Suppressor macrophage treated with lipopolysaccharide for 1 hour (primary cell): ENCODE measurements at places on chromosomes 7 and 10.

DNA sequence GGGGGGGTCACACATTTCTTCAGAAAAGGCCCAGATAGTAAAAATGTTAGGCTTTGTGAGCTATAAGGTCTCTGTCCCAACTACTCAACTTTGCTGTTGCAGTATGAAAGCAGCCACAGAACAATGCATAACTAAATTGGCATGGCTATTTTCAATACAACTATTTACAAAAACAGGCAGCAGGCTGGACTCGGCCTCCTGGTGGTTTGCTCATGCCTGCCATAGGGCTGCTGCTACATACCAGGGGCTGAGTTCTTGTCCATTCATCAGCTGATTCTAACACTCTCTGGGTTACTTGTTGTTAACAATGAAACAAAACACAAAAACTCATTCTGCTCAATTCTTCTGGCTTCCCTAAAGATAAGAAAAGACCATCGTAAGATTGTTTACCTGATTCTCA lies 109.4 kb upstream of the ADAM12 start:
- DNase-seq: no peak

- DNase-seq: no peak
Observed at GRCh38 chr7:135959646-135960363, 17.4 kb downstream of the MTPN start.

GRCh38 chr7:151822541-151823181 lies 54.3 kb downstream of the PRKAG2 start:
- DNase-seq: no peak

- peak; percentile 47 for DNase-seq
Observed at GRCh38 chr10:93062514-93063143, 2.0 kb downstream of the CYP26C1 start.

- no peak for DNase-seq
Observed at GRCh38 chr7:133629701-133630100, 376.8 kb downstream of the EXOC4 start.

DNA sequence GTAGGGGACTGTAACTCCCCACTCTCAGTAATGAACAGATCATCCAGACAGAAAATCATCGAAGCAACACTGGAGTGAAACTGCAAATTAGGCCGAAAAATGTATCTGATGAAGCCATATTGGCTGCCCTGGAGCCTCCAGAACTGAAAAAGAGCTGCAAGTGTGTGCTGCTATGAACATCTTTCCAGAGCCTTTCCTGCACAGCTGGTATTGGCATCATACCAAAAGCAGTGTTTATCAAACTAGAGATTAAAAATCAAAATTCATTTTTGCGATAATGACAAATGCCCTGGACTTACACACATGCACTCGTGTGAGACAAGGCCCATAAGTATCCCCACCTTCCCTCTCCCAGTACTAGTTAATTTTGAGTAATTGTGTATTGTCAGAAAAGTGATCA lies 6.8 kb upstream of the CLDN12 start:
- no peak for DNase-seq

DNA sequence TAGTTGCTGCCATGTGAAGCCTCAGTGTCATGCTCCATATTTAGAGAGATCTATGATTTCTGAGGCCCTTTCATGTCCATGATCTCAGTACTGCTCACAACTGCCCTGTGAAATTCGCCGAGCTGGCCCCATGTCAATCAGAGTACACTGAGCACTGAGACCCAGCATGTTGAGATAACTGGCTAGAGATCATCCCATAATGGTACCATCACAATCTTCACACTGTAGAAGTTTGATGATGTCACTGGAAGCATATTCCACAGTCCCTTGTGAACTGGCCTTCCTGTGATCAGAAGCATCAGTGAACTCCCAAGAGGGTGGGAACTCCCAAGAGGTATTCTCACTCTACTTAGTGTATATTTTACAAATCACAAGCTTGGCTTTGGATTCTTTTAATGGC lies 116.0 kb downstream of the EGFR start:
- DNase-seq: no peak

DNA sequence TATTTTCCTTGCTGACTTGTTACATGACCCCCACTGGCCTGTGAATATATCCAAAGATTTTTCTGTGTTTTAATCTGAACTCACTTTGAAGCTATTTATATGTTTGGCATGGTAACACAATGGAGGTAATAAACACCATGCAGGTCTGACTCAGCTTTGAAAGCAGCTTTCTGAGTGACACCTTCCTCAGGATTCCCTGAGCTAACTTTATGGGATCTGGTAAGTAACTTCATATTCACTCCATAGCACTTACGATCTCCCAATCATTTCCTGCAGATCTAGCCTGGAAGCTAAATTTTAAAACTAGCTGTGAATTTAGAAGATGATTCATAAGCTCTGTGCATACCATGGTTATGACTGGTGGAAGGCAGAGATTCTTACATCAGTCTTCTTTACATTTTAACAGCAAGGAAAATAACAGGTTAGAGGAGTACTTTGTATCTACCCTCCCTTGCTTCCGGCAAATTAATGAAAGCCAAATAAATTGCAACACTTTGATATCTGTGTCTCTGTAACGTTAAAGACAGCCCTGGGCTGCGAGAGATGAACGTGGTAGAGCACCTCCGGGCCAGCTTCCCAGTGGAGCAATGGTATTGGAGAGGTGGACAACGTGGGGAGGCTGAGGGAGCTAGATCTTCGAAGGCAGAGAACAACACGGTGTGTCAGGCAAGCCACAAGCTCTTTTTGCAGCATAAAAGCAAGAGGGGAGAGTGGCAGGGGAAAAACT lies 170.2 kb upstream of the KLF14 start:
- DNase-seq: peak; percentile 51

DNA sequence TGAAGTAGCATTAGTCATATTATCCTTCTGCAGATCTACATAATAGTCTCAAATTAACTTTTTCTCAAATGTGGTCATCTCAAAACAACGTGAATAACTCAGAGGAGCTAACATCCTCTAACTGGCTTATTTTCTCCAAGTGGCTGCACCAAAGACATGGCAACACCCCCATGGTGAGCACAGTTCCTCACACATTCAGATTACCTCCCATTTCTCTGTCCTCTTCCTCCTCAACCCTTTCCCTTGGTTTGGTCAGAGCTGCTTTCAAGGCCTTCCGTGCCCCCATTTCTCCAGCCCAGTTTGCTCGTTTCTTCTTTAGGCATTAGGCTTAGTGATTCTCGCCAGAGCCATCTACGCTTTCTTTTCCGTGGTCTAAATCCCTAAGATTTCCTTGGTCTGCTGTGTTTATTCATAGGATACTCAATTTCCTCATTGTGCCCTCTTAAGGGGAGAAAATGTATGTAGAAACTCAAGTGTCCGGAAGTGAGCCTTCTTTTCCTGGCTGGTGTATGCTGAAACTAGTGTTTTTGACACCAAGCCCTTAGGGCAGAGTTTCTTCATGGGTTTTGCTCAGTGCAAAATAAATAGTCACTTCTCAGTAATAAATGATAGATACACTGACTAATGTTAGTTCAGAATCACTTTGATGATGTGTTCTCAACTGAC lies 2.6 kb downstream of the MET start:
- DNase-seq: no peak

DNA sequence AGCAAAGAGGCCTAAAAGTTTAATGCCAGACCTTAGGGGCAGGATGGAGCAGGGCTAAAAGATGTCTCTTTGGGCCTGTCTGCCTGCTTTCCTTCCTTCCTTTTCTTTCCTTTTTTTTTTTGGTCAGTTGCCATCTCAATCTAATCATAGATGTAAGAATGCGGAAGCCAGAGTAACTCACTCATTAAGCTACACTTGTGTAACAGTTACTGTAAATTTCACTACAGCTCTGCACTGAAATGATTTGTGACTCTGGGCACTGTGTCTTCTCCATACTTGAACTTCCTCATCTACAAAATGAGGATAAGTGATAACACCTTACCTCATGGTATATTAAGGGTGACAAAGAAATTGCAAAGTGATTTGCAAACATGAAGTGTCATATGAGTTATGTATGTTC lies 75.5 kb upstream of the AGK start:
- no peak for DNase-seq

DNA sequence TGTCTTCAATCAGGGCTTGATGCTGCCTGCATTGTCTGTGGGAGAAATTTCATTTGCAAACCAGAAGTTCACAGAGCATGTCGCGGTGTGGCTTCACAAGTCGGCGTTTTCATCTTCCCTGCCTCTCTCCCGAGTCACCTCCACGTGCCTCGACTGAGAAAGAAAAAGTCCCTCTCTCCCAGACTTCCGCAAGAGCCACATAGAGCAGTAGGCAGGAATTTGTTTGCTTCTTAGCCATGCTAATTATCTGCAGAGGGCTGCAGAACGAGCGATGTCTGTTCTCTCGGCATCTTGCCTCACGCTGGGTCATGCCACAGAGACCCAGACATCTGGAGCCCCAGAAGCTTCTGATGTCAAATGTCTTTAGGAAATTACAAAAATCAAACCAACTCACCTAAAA lies 272.2 kb downstream of the TCF7L2 start:
- DNase-seq: peak; percentile 15

- no peak for DNase-seq
Observed at GRCh38 chr7:155751409-155751808, 60.9 kb downstream of the SHH start.

- DNase-seq: no peak
Observed at GRCh38 chr10:52391927-52392602, 78.0 kb downstream of the DKK1 start.

DNA sequence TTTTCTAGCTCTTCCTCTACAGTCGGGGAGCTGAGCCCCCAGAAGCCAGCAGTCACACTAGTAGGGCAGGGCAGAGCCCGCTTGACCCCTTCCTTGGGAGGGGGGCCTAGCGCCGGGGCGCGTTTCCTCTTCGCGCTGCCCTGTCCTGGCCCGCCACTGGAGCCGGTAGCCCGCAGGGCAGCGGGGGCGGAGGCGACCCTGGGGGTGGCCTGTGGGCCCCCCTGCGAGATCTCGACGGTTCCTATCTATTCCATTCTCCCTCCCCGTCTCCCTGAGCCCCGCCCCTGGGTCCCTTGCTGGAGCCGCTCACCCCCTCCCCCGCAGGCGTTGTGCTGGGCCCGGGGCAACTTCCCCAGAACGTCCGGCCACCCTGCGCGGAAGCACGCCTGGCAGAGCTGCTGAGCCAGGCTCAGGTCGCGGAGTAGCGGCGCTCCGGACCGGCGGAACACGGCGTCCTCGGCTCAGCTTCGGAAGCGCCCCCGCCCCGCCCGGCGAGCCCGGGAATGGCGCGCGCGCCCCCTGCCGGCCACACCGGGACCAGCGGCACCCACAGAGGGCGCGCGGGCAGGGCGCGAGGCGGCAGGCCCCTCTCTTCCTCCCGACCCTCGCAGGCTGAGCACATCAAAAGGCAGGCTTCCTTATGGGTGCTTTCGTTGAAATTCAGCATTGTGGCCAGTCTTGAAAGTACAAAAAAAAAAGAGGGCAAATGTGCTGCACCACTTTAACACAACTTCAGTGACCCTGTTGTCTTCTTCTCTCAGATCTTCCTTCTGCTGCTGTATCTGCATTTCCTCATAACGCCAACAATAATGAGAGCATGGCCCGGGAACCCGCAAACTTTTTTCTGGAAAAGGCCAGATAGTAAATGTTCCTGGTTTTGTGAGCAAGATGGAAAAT lies 327.6 kb downstream of the TNS3 start:
- DNase-seq: peak; percentile 73

GRCh38 chr10:93376372-93377293 lies 105.5 kb downstream of the MYOF start:
- peak; percentile 84 for DNase-seq

- DNase-seq: peak; percentile 61
Observed at GRCh38 chr10:102467971-102468438, 16.7 kb upstream of the C10orf95 start.

DNA sequence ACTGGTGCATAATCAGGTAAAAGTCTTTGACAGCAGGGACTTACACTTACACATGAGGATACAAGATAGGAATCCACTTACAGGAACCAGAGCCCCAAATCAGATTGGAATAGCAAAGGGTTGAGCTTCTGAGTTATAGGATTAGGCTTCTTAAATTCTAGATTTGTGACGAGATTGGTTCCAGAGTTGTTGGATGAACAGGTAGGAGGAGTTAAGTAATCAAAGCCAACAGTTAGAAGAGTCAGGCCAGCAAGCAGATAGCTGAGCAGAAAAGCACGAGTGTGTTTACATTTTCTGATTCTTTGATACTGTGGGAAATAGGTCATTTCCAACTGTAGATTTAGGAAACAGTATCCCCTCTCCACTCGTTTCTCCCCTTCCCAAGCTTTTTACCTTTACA lies 167.0 kb downstream of the MDFIC start:
- DNase-seq: no peak

GRCh38 chr7:141708351-141708750 lies at the start of gene WEE2:
Gene WEE2, plus strand, starts transcription at chr7:141708353. Its CDS starts 406 bp downstream, at chr7:141708759.
- DNase-seq: no peak

DNA sequence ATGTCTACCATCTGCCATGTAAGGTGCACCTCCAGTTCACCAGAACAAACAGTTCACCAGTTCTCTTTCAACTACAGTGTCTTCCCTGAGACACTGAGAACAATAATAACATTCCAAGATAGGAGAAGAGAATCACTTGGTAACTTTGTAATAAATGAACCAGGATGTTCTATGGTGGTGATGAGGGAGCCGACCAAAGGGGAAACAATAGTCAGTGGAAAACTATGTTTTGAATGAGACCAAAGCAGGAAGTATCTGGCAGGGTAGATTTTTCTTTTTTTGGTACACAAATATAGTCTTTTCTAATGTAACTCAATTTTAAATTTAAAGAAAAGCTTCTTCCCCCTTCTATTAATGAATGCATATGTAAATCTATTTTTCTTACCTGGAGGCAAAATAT lies 20.0 kb downstream of the HYAL4 start:
- DNase-seq: no peak

- no peak for DNase-seq
Observed at GRCh38 chr7:44149571-44150465, 8.7 kb upstream of the MYL7 start.

- DNase-seq: no peak
Observed at GRCh38 chr10:68787813-68788212, 39.5 kb upstream of the STOX1 start.

- no peak for DNase-seq
Observed at GRCh38 chr7:137006293-137006692, 137.8 kb downstream of the CHRM2 start.

DNA sequence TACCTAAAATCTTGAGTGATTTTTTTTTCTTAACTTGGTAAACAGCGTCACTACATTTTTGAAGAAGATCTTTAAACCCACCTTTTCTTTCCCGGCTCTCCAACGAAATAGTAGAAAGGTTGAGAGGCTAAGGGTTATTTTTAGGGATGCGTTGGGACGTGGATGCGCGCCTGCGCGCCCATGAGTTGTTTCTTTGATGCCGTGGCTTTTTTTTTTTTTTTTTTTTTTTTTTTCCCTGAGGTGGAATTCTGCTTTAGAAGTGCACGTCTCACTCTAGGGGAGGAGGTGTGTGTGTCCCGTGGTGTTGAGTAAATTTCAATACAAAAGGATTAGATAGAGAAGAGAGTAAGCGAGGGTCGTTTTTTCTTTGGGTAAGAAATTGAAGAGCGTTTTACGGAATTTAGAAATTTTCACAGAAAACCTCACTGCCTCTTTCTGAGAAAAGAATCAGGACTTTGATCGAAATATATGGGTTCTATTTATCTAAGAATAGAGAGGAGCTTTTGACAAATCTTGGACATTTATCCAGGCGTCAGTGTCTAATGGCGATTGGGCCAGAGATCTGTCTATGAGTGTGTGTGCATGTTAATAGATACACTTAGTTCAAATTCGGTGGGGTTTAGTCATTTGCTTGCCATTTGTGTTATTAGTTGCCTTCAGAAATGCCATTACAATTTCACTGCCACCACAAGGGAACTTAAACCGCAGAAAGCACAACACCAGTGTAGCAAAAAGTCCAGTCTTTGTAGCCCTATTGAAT lies 1.2 kb upstream of the SP8 start:
- DNase-seq: no peak

GRCh38 chr10:101258179-101258885 lies 29.1 kb upstream of the LBX1 start:
- DNase-seq: peak; percentile 29
